ENCODE measurements at places on chromosomes 1 and 21.

DNA sequence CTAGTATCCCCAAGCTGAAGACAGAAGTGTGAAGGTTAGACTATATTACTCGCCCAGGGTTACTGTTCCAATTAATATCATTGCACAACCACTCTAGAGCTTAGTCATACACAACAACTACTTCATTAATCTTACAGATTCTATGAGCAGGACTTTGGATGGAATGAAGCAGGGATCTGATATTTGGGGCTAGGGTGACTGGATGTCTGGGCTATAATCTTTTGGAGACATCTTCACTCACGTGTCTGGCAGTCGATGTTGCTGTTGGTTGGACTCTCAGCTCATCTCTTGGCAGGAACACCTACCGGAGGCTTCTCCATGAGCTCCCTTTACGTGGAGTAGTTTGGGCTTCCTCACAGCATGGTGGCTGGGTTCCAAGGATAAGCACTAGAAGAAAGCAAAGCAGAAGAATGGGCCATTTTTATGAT, 519.2 kb upstream of the B3GALT2 start:
- DNase-seq, result no peak

DNA sequence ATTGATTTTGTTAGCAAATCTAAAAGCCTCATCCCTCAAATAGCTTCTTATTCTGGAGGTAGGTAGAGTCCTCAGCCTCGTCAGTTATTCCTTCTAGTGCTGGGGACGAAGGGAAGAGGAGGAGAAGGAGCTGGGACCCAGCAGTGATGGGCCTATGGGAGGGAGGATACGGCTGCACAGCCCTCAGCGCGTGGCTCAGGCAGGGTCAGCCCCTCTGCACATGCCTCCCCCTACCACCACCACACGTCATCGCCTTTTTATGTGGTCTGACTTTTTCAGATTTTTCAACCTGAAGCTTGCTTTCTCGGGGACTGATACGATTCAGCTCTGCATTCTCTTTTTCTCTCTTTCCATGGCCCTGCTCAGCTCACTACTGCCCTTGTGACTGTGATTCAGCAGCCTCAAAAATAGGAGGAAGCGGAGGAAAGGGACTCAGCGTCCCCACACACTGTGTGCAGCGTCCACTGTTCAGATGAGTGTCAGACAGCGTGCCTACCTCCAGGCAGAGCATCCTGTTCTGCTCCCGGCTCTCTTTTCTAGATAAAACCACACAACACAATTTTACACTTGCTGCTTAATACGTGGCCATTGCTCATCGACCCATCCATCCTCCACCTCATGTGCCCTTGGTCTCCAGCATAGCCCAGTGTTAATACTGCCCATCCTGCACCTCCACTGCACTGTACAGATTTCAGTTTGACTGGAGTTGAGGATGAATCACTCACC, 827 bp downstream of the OR2B11 start:
- no peak for DNase-seq

GRCh38 chr1:168178227-168178637, 530 bp upstream of the TIPRL start:
- no peak for DNase-seq

DNA sequence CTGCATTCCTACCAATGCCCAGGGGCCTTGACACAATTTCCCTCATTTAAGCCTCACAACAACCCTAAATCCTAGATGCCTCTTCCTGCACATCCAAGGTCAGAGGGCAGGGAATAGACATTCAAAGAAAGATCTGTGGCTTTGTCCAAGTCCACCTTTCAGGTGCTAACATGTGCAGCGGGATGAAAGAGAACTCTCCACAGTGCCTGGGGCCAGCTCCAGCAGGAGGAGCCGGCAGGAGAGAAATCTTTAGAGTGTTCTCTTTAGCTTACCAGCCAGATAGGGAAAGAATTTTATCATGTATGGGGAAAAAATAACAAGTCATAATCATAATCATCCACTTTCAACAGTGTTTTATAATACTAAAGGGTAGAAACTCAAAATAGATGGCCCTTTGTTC, 319.7 kb downstream of the MATN1 start:
- DNase-seq, result no peak

DNA sequence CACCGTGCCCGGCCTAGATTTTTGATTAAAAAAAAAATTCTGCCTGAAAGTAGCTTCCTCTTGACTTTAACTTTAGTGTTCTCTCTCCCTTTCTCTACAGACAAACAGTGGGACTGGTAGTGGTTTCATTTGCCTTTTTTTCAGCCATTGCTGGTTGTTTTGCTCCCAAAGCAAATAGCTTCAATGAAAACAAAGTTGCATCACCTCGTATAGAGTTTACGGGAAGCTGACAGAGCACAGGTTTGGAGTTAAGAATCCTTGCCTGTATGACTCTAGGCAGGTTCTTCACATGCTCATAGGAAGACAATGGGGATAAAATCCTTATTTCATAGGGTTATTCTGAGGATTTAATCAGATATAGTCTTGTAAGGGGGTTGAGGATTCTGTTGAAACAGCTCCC, 21.6 kb downstream of the AADACL4 start:
- DNase-seq, result no peak

DNA sequence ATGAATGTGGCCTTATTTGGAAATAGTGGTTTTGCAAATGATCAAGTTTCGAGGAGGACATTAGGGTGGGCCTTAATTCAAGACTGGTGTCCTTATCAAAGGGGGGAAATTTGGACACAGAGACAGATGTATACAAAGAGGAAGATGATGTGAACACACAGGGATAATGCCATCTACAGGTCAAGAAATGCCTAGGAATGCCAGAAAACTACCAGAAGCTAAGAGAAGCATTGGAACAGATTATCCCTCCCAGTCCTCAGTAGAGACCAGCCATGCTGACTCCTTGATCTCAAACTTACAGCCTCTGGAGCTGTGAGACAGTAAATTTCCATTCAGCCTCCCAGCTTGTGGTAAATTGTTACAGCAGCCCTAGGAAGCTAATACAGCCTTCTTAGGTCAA, 151.4 kb downstream of the PTGER3 start:
- DNase-seq, result no peak

DNA sequence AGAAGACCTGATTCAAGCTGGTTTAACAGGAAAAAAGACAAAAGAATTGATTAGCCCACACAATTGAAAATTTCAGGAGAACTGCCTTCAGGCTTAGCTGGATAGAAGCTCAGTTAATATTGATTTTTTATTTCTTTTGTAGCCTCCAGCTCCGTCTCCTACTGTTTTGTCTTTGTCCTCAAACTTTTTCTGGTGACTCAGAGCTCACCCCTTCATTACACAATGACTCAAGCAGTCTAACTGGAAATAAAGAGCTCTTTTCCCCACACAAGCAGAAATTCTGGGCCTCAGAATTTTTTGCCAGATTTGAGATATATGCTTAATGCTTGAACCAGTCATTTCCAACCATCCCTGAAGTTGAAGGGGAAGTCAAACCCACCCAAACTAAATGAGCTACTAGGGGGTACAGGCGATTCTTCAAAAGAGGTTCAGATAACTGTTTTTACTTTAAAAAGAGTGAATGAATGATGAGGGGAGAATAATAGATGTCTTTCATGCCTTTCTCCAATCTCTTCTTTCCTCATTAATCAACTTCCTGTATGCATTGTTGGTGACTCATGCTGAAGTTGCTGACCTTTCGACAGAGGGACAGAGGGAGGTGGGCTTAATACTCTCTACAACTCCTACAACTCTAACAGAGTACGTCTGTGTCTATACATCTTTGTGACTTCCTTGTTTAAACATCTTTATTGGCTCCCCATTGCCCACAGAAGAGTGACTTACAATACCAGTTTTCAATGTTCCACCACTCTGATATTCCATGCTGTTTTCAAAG, 6.2 kb upstream of the ACP6 start:
- no peak for DNase-seq

DNA sequence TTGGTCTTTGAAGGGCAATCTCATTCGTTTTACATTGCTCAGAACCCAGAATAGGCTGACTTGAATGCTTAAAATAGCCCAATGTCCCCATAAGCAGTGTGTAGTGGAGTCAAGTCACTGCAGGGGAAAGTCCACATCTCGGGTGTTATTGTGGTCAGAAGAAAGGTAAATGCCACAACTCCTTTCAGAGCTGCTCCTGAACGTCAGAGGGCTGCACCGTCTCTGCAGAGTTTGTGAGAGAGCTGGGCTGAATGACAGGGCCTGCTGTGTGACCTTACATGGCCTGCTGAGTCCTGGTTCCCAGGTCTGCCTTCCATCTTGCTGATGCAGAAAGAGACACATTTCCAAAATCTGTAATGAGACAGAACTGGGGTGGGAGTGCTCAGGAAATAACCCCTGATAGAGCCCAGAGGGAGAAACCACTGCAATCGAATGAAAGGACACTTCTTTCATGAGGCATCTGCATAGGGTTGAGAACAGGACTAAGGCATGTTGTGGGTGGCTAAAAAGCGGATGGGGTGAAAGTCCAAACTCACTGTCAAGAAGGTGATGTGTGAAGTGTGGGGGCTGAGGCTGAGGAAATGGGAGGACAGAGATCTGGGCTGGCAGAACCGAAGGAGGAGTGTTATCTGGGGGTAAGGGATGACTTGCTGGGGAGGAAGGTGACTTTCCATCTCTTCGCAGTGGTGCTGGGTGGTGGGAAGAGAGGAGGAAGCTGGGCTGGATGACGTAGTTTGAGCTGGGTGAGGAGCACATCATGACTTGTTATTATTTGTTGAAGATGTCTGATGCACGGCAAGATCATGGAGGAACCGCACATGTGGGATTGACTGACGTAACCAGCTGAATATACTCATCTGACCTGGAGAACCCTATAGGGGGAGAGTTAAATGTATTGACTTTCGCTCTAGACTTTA, 33.7 kb downstream of the XCL2 start:
- no peak for DNase-seq

DNA sequence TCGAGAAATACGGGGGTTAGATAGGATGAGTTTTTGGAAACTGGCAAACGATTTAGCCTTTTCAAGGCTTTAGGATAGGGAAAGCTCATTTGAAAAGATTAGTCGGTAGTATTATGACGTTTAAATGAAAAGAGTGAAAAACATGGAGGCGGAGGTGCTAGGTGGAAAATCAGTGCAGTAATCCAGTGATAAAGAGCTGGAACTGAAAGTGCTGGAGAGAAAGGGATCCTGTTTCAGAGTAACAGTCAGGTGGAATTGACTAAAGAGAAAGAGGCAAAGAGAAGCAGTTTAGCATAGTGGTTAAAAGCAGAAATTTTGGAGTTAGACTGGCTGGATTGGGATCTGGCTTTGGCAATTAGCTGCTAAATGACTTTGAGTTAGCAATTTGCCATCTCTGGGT, 945 bp downstream of the WDR3 start:
- no peak for DNase-seq

DNA sequence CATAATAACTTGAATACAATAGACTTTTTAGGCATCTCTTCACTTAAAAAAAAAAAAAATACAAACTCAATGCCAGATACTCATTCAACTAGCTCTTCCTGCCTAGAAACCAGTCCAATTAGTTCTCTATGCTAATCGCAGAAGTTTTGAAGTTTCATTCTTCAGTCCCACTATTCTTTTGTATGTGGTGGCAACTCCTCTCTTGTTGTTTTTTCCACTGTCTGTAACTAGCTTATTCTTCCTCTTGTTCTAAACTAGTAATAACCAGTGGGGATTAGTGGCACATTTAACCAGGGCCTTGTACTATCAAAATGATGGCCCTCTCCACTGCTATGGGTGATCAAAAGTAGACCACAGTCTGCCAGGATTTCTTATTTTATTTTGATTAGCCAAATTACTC, 52.5 kb downstream of the SELENOF start:
- no peak for DNase-seq

GRCh38 chr1:202411422-202411821, 62.9 kb downstream of the PPP1R12B start:
- no peak for DNase-seq

- DNase-seq, result no peak
These were observed 141.9 kb downstream of the ZNF281 start for GRCh38 chr1:200267937-200268336.

DNA sequence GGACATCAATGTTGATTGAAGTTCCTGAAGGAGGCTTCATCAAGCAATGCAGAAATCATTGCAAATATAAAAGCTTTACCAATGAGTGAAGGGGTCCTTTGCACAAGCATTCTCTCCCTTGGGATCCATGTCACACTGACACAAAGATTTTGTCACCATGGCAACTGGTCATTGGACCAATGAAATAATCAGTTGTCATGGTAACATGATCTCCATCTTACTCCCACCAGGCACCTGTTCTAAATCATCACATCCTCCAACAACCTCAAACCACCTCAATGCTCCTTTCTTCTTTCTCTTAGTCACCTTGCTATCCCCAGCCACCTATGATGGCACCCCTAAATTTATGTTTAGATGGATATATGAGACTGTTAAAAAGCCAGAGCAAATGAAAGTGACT, 13.5 kb upstream of the FOXJ3 start:
- DNase-seq, result no peak

GRCh38 chr1:152047730-152048415, 11.1 kb upstream of the S100A11 start:
- peak; percentile 66 for DNase-seq

- DNase-seq, result no peak
These were observed 41.4 kb upstream of the AJAP1 start for GRCh38 chr1:4612991-4613390.

GRCh38 chr1:80056179-80056578, 1049.6 kb upstream of the ADGRL4 start:
- DNase-seq, result no peak
